ENCODE measurements at places on chromosomes 3 and 15.

DNA sequence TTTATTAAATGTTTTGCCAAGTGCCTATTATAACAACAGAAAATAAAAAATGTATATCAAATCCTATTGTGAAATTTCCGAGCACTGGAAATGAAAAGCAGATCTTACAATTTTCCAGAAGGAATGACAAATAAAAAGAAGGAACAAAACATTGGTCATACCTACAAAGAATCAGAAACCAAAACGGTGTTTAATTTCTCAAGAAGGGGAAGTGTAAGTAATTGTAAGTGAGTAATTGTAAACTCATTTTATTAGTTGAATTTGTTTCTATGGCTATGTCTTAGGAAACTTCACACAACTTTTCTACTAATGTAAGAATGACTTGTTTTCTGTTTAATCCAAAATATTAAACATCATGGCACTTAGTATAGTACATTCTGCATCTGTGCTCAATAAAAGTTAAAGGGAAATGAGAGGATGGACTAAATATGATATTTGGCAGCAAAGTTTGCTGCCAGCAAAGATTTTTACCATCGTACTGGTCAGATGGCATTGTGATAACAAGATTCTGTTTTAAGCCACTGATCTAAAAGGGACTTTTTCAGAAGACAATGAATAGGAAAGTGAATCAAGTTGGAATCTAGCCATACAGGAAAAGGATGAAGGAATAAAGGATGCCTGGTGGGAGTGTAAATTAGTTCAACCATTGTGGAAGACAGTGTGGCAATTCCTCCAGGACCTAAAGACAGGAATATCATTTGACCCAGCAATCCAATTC is 232.4 kb downstream of the NFKBIZ start:
- no peak for DNase-seq

- no peak for DNase-seq
Observed at GRCh38 chr3:64880916-64881315, 193.1 kb upstream of the ADAMTS9 start.

DNA sequence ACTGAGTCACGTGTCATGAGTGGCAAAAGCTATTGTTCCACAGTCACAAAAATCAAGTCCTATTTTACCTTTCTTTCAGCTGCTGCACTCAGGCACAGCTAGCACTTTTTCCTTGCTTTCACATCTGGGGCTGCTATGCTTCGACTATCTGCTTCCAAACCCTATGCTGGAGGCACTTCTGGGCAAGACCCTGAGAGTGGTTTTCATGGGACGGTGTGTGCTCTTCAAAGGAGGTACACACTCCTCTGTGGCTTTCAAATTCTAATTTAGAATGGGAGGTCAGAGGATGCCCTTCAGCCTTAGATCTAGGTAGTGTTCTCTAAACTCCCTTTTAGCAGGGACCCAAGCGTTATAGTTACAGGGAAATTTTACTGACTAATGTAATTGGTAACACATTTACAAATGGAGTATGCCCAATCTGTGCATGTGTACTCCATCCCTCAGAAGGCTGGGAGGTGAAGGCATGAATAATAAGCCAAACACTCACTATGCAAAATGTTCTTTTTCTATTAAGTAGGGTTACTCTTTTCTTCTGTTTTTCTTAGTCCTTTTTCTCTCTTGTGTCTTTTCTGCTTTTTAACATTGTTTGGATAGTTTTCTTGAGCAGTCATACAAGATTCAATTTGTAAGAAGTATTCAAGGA is 188.3 kb downstream of the LSAMP start:
- no peak for DNase-seq

- DNase-seq: no peak
Observed at GRCh38 chr3:159189994-159190669, 388.3 kb downstream of the MFSD1 start.

DNA sequence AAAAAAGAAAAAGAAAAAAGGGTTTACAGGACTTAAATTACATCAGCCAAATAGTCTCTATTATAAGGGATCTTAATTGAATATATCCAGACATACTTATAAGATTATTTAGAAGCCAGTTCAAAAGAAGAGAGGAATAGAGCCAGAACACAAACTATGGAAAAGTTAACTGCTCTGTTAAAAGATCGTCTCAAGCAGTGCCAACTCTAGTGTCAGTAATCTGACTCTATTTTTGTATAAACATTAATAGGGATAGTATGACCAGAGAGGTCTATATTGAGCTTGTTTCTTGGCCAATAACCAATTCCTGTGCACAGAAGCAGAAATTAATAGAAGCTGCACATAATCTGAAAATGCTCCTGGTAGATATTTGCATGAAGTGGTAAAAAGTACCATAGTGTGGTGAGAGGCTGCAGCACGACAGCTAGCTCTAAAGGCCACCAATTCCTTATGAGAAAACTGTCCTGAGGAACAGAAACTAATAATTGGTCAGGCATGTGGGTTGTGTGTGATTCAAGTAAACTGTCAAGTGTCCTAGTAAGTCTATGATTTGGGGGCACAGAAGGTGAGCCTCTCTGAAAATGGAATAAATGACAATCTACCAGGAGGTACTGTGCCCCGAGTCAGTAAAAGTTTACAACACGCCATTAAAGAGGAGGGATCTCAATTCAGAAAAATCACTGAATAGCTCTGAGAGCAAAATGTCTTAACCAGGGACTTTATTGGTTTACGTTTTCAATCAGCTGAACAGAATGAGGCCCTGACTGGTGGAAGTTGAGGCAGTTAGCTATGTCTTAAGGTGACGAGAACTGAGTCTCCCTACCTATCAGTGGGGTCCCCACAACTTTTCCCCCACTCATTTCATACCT is 51.5 kb upstream of the NANOGP8 start:
- no peak for DNase-seq

GRCh38 chr3:17805461-17805940 is 63.1 kb upstream of the TBC1D5 start:
- no peak for DNase-seq

DNA sequence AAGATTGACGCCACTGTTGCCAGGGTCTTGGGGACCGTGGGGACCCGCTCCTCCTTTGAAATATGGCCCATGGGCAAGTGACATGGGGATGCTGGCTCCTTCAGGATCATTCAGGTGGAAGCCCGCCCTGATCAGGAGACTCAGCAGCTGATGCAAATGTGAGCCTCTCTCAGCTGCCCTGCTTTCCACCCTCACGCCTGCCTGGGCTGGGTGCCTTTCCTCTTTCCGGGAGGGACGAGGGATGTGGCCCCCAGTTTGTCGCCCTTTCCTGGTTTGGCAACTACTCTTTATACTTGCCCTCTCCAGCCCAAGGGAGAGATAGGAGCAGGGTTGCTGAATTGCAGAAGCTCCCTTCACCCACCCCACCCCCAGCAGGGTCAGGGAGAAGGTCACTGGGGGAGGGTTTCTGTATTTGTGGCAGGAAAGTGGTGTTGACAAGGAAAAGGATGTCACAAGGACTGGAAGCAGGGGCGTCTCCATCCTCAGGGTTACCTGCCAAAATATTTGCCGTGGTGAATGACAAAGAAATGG is 21.8 kb downstream of the DNASE1L3 start:
- DNase-seq: no peak

DNA sequence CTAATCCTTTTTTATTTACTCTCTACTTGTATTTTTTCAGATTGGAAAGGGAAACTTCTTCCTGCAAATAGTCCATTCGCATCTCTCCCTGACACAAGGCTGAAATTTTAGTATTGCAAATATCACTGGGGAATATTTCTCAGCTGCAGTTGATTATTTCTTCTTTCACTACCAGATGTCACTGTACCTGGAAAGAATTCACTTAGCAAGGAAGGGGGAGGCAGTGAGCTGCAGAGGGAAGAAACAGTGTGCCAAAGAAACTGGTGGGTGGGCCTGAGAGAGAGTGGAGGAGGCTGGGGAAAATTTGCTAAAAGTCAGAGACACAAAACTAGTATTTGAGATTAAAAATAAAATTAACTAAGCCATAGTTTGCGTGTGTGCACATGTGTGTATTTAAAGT is 142.3 kb upstream of the STT3B start:
- DNase-seq: no peak

- peak; percentile 23 for DNase-seq
Observed at GRCh38 chr3:186614597-186615483, 2.0 kb downstream of the AHSG start.

DNA sequence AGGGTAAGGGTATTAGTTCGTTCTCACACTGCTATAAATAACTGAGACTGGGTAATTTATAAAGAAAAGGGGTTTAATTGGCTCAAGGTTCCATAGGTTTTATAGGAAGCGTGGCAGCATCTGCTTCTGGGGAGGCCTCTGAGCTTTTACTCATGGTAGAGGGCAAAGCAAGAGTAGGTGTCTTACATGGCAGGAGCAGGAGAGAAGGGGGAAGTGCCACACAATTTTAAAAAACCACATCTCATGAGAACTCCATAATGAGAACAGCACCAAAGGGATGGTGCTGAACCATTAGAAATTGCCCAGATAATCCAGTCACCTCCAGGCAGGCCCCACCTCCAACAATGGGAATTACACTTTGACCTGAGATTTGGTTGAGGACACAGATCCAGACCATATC is 12.2 kb downstream of the RNF111 start:
- DNase-seq: no peak

- DNase-seq: peak; percentile 12
Observed at GRCh38 chr3:48273594-48274211, 32.8 kb downstream of the ZNF589 start.

DNA sequence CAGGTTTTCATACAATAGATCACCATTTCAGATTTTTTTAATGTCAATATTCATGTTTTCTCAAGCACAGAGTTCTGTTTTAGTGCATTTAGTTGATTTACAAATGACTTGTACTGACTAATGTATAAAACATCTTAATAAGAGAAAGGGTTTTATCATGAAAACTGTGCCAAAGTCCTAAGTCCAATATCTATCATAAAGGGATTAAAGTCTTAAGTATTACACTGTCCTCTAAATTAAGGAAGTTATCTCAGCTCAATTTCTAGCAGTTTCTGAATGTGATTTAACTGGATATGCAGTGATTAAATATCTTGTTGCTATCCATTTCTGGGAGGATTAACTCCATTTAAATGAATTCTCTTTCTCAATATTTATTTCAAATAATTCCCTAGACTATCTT is 381.1 kb upstream of the CNTN4 start:
- DNase-seq: no peak

- no peak for DNase-seq
Observed at GRCh38 chr15:31266712-31267111, 59.9 kb upstream of the KLF13 start.

DNA sequence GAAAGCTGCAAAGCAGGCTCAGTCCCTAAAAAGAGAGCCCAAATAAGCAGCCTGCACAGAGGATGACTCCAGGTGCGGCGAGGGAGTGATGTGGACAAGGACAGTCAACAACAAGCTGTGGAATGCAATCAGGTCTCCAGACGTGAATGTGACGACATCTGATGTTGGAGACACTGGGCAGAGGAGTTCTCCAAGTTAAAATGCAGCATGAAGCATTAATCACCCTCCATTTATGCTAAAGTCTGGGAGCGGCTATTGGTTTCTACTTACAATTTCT is 316.7 kb downstream of the FGF12 start:
- DNase-seq: no peak

DNA sequence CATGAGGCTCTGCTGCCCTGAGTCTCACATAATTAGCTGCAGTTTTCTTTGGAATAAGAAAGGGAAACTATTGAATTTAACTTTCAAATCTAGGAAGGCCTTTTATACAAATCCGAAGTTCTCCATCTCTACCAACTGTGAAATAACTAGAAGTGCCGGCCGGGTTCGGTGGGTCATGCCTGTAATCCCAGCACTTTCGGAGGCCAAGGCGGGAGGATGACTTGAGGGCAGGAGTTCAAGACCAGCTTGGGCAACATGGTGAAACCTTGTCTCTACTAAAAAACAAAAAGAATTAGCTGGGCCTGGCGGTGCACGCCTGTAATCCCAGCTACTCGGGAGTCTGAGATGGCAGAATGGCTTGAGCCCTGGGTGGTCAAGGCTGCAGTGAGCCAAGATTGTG is 43.6 kb downstream of the COL8A1 start:
- DNase-seq: no peak

- no peak for DNase-seq
Observed at GRCh38 chr15:51093839-51094605, 684 bp downstream of the TNFAIP8L3 start.

DNA sequence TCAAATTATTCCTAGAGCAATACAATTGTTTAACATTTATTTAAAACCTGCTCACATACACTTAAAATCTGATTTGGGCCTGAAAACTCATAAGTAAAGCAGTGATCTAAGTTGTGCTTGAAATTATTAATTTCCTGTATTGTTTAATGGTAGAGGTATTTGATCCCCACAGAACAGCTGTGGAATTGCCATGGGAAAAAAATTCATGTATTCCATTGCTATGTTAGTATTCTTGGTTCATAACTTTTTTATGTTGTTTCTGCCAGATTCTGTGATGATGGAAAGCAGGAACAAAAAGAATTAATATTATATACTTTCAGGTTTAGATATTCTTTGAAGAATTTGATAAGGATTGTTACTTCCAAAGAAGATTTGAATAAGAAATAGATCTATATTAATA is 831.5 kb upstream of the NR2F2 start:
- DNase-seq: no peak

DNA sequence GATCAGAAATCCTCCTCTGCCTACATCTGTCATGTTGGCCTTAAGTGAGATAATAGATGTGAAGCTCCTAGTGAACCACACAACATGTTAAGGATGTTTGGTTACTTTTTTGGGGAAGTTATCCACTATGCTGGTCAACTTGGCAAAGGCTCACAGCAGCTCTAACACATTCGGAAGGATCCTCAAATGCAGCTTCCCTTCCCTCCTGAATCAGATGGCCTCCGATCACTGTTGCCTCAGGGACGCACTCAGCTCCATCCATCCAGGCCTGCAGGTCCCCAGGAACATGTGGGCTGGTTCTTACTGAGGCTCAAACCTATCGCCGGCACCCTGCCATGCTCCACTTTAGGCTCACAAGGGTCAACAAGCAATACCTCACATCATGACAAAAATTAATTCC is 67.9 kb downstream of the CORO2B start:
- DNase-seq: no peak

DNA sequence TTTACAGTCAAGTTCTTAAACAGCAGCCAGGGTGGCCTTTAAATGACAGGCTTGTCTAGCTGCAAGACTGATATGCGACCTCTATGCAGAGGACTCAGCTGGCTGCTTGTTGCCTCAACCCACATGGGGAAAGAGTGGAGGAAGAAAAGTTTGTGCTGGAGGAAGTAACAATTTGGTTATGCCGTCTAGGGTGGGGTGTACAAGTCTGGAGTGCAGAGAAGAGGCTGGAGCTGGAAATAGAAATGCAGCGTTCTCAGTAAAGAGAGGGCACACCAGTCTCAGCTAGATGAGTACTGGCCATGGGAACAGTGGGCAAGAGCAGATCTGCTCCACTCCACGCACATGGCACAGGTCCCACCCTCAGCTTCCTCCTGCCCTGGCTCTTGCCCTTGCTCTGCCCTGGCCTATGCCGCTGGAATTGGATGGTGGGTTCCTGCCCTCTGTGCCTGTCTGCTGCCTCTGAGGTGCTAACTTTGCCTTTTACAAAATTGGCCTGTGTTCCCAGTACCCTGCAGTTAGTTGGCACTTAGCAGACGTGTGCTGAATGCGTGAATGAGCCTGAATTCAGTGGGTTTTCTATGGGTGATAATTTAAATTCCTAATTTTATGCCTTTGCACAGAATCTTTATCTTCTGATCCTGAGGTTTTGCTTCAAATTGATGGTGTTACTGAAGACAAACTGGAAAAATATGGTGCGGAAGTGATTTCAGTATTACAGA is 59.7 kb upstream of the FURIN start:
- no peak for DNase-seq

GRCh38 chr15:77083381-77084160 is 12.7 kb upstream of the TSPAN3 start:
- DNase-seq: peak; percentile 22

GRCh38 chr3:120101624-120102023 is 7.4 kb upstream of the GSK3B start:
- no peak for DNase-seq
